ENCODE measurements at places on chromosomes 11 and 22.

GRCh38 chr11:69209421-69210309 lies 53.9 kb downstream of the SMIM38 start:
- DNase-seq, result no peak

DNA sequence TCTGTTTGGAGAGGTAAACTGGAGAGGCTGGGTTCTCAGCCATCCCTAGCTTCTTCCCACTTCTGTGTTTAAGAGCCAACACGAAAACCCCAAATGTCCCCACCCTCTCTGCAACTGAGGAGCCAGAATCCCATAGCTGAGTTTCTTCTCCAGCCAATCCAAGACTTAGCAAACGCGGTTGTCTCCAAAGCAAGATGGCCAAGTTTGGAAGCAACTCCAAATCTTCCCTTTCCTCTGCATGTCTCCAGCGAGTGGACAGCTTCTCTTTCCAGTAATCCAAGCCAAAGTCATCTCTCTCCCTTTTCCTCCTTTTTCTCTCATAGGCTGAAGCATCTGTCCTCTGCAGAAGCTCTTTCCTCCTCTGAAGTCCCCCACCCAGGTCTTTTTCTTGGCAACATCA lies 539.2 kb downstream of the MIAT start:
- no peak for DNase-seq

DNA sequence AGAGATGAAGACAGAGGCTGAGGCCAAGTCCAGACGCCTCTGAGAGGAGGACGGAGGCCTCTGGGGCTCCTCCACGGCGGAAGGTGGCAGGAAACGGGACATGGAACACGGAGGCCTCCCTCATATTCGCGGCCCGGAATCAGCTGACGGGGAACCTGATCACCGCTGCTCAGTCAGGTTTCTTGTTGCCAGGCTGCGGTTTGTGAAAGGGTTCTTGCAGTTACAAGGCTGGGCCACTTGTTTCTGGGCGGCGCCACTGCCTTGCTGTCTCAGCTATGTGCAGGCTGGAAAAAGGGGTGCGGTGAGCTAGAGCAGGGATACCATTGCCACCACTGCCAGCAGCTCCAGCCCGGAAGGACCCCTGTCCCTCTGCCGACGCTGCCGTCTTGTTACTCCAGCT lies 10.0 kb upstream of the MMP1 start:
- no peak for DNase-seq

DNA sequence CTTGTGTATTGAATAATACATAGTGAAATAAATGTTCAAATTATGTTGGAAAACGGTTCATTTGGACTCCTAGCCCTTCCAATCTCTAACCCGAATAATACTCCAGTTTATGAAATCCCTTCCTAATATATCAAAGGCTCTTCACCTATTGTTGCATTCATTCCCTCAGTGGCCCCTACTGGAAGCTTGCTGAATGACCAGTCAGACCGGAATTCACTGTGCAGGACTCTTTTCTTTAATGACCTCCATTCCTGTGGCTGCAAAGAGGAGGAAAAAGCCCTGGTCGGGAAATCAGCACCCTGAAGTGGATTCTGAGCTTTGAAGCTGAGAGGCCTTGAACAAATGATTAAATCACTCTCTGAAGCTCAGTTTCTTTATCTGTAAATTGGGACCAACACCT lies 19.1 kb upstream of the RCN1 start:
- no peak for DNase-seq

DNA sequence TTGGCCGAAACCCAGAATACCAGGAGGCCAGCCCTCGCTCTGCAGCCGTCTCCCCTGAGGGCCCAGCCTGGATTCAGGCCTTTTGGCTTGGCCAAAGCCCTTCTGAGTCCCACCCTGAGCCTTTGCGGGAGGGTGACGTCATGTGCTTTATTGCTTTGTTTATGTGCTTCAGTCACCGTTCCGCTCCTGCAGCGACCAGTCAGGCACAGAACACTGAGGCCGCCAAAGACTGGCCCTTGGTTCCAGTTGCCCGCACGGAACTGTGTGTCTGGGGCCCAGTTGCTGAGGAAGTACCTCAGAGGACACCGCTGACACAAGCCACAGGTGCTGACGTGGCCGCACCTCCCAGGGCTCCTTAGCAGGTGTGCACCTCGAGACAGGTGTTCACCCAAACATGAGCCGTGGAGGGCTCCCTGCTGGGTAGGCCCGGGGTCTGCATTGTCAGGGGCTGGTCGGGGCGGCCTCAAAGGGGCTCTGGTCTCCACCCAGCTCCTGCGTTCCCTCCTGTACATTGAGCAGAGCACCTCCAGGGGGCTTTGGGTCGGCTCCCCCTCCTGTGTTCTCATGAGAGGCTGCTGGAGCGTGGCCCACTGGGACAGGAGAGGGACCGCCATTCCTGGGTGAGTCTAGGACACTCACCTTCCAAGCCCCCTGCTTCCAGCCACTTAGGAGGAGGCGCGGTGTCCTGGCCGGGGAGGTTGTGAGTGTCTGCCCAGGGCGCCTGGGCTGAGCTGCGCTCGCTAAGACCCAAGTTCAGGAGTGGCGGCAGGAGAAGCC lies 376.8 kb downstream of the TBC1D22A start:
- no peak for DNase-seq

GRCh38 chr11:35483131-35483820 lies 42.1 kb downstream of the PAMR1 start:
- DNase-seq, result no peak

DNA sequence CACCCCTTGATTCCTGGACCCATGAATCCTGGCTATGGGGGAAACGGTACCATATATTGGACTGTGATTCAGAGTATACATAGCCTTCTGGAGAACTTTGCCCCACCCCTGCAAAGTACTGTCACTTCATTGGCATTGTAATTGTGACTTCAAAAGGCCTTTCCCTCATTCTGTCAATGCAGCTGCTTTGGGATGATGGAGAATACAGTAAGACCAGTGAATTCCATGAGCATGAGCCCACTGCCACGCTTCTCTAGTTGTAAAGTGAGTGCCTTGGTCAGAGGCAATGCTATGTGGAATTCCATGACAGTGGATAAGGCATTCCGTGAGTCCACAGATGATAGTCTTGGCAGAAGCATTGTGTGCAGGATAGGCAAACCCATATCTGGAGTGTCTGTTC lies 25.7 kb upstream of the MSANTD2 start:
- no peak for DNase-seq

DNA sequence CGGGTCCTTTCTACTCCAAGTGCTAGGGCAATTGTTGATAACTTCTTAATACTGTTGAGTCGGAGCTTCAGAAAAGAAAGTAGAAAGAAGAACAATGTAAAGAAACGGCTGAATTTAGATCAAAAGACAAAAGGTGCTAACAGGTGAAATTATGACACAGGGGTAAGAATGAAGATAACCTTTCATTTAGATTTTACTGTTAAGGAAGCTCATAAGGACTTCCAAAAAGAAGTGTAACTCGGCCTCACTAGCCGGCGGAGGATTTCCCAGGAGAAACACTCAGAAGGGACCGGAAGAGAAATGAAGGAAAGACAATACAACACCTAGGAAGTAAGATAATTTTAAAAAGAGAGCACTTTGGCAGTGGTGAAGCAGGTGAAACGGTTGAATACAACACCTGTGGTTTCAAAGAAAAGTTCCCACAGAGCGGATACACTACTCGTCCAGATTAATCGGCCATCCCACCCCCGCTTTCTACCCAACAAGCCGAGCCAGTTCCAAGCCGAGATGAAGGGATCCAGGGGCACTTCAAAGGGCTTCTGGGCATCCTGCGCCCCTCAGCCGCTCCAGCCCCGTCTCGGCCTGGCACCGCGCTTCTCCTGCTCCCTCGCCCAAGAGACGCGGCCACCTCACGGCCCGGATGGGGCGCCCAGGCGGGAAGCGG lies 737 bp downstream of the PPP2R1B start:
- no peak for DNase-seq

DNA sequence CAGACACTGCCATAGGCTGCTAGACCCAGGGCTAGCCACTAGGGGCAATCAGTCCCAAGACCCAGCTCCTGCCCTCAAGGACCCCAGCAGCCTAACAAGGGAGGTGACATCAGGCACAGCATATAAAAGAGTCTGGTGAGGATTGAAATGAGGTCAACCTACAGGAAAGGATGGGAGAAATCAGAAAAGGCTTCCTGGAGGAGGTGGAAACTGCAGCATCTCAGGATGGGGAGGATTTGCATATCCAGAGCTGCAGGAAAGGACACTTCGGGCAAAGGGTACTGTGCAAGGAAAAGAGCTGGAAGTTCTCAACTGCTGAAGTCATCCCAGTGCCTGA lies 2.9 kb upstream of the ARFGAP2 start:
- DNase-seq, result no peak

- DNase-seq, result no peak
Measured at GRCh38 chr11:121958971-121959325, 157.1 kb downstream of the BLID start.

- no peak for DNase-seq
Measured at GRCh38 chr11:119934267-119934666, 203.6 kb downstream of the TRIM29 start.
